Fibroblast of skin of left quadriceps (primary cell): ENCODE measurements at places on chromosomes 3 and 15.

DNA sequence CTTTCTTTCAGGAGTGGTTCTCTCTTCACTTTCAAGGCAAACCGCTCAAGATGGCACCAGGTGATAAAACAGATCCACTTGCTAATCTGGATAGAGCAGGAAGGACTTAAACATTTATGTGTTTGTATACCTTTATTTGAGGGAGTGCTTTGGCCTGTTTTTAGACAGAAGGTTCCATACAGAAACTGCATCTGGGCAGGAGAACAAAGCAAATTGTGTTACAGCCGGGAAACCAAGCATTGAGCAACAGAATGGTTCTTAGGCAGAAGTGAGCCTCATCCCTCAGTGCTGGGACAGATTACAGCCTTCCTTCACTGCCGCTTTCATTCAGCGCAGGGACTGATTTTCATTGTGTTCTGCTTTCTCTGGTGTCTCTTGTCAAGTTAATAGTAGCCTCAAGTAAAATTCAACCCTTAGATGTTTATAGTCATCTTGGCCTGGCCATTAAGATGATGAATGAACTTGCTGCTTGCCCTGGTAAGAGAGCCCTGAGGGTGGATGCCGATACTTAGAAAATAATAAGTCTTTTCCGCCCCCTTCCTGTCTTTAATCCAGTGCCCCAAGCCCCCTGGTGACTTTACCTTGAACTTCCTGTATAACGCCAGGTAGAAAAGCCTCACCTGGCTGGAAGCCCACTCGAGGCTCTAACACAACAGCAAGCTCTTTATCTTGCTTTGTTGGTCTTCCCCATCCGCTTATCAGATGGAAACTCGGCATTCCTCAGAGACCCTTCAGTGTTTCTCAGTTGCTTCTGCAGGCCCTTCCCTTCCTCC lies 168.0 kb upstream of the CTDSPL start:
- DNase-seq = no peak

- no peak for DNase-seq
These were observed 212.6 kb downstream of the CDIN1 start for GRCh38 chr15:36791844-36792571.

DNA sequence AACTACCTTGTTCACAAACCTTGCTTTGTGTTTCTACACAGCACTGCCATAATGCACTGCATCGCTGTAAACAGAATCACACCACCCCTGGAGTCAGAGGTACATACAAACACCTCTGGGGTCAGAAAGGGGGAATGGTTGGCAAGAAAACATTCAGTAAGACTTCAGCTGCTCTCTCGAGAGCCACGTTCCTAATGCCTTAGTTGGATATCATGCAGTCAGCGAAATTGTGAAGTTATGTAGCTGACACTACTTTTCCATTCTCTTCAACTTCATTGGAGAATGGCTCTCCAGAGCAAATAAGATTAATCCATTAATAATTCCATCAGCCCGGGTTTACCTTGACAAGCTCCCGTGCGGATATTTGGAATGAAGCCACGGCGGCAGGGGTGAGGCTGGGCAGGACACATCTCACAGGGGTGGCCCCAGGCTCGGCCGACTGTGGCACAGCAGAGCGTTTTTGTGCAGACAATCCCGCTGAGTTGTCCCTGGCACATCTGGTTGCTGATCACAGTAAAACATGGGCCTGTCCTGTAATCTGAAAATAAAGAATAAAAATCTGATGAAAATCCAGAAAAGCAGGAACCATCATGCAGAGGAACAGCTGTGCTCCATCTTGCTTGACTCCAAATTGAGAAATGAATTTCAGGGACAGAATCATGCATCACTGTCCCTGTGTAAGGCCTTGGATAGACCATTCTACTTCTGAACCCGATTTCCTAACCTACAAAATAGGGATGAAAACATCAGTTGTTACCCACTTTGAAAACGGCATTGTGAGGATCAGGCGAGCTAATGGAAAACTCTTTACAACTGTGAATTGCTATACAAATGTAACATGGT lies 108.0 kb downstream of the FBN1 start:
- DNase-seq = no peak

- DNase-seq = no peak
These were observed 1.2 kb upstream of the CAV3 start for GRCh38 chr3:8732413-8732812.

- DNase-seq = no peak
These were observed 28.6 kb downstream of the PLEKHO2 start for GRCh38 chr15:64870353-64870752.
